ENCODE measurements at places on chromosomes 2 and 18.

DNA sequence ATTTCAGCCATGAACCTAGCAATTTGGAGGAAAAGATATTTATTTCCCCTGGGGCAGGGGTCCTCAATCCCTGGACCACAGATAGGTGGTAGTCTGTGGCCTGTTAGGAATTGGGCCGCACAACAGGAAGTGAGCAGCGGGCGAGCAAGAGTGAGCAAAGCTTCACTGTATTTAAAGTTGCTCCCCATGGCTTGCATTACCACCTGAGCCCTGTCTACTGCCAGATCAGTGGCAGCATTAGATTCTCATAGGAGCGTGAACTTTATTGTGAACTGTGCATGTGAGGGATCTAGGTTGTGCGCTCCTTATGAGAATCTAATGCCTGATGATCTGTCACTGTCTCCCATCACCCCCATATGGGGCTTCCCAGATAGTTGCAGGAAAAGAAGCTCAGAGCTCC is 127.6 kb downstream of the ICOS start:
- DNase-seq: no peak

GRCh38 chr18:48348739-48349138 is 60.4 kb downstream of the ZBTB7C start:
- DNase-seq: no peak

GRCh38 chr2:193963472-193964119 is 1693.4 kb upstream of the SLC39A10 start:
- DNase-seq: peak; percentile 4

- DNase-seq: no peak
Measured at GRCh38 chr18:24616653-24617052, 156.2 kb downstream of the HRH4 start.

GRCh38 chr2:69645031-69645431 is 1.5 kb upstream of the AAK1 start:
- DNase-seq: peak; percentile 32

GRCh38 chr2:208546860-208547650 is 140.5 kb downstream of the PTH2R start:
- no peak for DNase-seq

- DNase-seq: no peak
Measured at GRCh38 chr2:234932591-234933168, 19.1 kb upstream of the SH3BP4 start.

GRCh38 chr2:235958221-235958930 is 209.8 kb downstream of the GBX2 start:
- no peak for DNase-seq

- no peak for DNase-seq
Measured at GRCh38 chr2:186195696-186196095, 290.4 kb upstream of the ZC3H15 start.
